ENCODE measurements at places on chromosomes 13 and 19.

- no peak for DNase-seq
These were observed 3.4 kb downstream of the FNDC3A start for GRCh38 chr13:48978942-48979601.

DNA sequence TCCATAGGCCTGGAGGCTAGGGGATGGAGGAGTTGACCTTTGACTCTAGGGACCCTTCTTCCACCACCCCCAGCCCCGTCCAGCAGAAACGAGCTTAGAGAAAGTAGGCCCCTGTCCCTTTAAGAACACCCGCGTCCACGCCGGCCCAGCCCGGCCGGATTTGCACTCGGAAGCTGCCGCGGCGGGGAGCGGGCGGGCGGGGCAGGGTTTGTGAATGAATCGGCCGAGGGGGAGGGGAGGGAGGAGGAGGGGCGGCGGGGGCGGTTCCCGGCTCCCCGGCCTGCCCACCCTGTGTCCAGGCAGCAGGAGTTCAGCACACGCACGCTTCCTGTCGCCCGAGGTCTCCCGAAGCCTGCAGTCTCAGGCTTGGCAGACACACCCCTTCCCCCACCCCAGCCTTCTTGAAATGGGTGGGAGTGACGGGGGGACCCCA lies 1.5 kb downstream of the UNC13A start:
- DNase-seq, result no peak

DNA sequence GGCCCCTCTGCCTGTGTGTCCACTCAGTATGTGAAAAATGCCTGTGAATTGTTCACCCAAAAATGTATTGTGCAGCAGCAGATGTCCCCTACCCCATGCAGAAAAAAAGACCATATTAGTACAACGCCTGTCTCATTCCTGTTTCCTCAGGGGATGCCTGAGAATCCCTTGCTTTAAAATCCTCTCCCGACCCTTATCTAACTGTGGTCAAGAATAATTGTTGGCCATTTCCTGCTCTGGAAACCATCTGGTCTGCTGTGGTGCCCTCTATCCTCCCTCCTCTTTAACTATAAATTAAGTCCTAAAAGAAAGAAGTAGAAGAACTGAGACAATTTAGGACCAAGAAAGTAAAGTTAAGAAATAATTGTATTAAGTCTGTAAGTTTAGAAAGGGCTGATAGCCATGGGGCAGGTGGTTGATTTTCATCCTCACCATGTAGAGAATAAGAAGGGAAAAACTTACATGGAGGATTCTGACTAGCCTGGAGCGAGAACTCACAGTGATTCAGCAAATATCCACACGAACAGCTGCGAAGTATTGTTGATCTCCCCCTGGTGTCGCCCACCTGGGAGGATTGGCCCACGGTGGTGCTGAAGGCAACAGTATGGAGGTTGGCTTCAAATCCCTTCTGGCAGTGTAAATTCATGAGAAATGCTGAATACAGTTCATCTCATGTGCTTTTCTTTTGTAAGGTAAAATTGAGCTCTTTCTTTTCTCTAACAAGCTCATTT lies 85.6 kb downstream of the COL4A2 start:
- DNase-seq, result no peak

DNA sequence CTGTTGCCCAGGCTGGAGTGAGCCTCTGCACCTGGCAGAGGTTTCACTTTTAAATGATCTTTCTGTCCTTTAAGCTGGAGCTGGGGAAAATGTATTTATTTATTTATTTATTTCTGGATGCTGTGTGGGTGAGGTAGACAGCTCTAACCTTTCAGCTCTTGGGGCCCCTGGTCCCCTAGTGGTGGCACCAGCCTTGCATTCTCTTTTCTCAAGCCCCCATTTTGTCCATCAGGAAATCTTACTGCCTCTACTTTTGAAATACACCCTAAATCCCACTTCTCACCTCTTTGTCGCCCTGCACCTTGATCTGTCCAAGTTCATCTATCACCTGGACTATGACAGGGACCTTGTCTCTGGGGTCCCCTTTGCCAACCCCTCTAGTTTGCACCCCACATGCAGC lies 2.1 kb upstream of the B9D2 start:
- no peak for DNase-seq

DNA sequence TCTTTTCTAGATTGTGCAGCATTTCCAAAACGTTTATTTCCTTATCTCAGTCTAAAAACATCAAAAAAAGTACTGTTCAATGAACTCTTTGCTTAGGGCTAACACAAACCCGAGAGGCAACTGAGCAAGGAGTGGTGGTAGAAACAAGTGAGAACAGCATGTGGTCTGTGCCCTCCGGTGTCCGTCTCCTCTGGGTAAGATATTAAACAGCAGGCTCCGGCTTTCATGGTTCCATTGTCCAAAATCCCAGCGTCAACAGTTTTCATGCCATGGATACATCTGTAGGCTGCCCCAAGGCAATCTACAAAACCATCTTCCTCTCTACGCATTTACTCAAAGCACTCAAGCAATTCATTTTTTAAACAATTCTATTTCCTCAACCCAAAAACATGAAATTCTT lies 22.8 kb downstream of the DCLK1 start:
- DNase-seq, result no peak

DNA sequence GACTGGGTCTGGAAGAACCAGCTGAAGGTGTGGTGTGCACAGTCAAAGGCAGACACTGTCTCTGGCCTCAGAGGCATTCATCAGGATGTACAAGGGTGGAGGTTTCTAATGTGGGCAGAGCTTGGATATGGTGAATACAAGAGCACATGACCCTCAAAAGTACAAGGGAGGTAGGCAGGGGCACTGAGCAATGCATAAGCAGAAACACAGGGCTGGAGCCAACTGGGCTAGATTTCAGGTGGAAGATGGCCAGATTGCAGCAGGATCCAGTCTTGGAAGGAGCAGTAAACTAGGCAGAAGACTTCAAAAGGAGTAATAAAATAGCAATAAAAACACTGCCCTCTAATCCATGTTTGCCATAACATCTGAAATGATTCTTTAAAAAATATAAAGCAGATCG lies 417.1 kb downstream of the OLFM4 start:
- DNase-seq, result no peak

GRCh38 chr19:52453324-52454094 lies at the start of gene ZNF578:
TSS of gene ZNF578 (plus strand) at chr19:52453553. CDS start at chr19:52501846, 48,293 bp downstream.
- peak; percentile 66 for DNase-seq

All from amniotic stem cell (primary cell).